AML-193 (cell line): ENCODE measurements at places on chromosomes 7 and 10.

DNA sequence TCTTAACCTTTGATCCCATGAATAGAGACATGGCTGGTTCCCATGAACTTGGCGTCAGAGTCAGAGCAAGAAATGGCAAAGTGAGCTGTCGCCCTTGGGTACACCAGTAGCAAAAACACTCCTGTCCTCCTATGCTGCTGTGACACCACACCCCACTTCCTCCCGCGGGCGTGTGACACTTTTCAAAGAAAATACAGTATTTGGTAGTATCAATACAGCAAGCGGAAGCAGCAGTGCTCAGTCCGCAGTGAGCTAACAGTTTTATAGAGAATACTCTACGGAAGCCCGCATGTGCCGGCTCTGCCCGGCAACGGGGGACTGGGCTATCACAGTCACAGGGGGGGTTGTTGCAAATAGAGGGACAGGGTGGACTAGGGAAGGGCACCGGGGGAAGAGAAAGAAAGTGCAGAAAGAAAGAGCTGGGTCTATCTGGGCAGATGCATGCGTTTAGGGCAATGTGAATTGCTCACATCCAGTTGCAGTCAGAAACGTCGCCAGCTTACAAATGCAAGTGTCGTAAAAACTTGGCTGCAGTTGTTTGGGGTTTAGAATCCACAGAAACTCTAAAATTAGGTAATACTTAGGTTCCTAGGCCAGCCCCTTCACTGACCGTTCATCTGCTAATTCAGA lies 49.8 kb downstream of the PRKCQ start:
- DNase-seq, result no peak

GRCh38 chr10:6274484-6274883 lies 71.8 kb downstream of the PFKFB3 start:
- DNase-seq, result no peak

DNA sequence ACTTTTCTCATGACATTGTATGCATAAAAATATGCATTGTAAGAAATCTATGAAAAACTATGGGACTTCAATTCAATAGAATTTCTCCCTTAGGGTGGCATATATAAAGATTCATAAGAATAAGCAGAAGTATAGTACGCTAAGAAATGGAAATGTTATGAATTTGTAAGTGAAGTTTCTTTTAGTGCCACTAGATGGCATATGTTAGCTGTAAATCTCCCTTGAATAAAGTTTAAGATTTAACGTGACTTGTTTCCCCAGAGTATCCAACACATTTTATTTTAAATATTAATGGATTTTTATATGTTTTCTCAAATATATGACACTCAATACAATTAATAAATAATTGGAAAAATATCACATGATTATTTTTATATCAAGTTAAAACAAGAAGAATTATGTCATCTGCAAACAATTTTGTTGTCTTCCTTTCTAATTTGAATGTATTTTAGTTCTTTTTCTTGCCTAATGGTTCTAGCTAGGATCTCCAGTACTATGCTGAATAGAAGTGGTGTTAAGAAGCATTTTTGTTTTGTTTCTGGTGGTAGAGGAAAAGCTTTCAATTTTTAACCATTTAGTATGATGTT lies 287.2 kb downstream of the HGF start:
- peak; percentile 46 for DNase-seq

DNA sequence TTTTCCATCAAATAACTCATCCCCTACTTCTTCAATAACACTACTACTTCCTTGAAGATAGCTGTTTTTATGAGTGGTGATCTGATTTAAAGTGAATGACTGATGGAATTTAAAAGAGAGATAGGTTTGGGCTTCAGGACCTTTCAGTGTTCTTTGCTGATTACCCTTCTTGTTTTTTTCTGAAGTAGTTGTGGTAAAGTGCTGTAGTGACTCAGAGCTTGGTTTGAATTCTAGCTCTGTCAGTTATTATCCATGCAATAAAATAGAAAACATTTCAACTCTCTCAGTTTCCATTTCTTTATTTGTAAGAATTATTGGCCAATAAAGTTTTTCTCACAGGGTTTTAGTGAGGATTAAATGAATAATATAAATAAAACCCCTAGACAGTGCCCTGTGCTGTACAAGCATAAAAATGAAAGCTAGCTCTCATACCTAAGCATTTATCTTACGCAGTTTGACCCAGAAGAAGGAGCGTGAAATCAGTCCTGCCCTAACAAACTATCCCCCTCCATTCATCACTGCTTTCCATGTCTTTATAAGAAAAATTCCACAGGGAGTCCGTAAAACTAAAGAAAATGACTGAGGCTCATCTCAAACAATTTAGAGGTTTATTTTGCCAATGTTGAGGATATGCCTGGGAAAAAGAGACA lies 25.1 kb upstream of the AKAP9 start:
- DNase-seq, result no peak

- DNase-seq, result no peak
These were observed 25.0 kb downstream of the YKT6 start for GRCh38 chr7:44225566-44226395.

DNA sequence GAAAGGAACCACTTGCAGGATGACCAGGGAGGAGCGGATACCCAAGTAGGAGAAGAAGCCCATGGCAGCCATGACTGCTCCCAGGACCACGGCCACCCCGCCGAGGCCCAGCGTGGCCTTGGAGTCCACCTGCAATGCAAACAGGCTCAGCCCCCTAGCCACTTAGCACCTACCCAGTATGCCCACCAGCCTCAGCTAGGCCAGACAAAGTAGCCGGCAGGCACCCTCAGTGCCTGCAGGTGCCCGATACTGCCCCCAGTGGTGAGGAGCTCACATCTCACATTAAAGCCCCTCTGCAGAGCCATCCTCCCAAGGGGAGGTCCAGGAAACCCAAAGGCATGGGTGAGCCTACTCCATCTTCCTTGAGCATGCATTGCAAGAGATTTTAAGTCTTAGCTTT lies 6.6 kb downstream of the NPC1L1 start:
- DNase-seq, result peak; percentile 30

DNA sequence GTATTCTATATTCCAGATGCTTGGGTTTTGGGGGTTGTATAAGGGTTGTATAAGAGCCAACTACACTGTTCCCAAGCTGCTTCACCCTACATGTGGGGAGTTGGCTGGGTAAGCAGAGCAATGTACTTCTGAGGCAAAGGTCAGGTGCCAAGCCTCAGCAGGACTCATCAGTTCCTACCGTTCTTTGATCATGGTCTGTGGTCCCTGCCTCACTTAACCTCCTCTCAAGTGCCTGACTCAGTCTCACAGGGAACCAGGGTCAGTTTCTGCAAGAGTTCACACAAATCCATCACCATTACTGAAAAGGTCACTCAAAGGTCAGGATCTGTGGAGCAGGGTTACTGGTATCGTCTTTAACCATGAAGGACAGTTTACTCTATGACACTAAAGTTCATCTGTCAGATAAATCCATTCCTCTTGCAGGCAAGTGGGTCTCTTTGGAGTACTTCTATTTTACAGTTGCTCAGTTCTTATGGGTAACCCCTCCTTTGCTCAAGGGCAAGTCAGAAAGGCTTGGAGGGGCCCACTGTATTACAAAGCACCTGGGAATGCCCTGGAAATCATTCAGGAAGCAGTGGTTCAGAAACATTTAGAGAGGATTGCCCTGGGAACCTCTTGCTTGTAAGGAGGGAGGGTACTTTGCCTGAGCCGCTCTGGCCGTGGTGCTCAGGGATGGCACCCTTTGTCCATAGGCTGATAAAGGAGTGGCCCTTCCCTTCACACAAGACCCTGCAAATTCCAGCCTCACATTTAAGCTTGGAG lies 184.3 kb upstream of the CDCA7L start:
- DNase-seq, result no peak

GRCh38 chr10:3231951-3232730 lies 59.6 kb upstream of the PITRM1 start:
- DNase-seq, result no peak

GRCh38 chr10:131532291-131532690 lies 220.8 kb upstream of the TCERG1L start:
- DNase-seq, result no peak

DNA sequence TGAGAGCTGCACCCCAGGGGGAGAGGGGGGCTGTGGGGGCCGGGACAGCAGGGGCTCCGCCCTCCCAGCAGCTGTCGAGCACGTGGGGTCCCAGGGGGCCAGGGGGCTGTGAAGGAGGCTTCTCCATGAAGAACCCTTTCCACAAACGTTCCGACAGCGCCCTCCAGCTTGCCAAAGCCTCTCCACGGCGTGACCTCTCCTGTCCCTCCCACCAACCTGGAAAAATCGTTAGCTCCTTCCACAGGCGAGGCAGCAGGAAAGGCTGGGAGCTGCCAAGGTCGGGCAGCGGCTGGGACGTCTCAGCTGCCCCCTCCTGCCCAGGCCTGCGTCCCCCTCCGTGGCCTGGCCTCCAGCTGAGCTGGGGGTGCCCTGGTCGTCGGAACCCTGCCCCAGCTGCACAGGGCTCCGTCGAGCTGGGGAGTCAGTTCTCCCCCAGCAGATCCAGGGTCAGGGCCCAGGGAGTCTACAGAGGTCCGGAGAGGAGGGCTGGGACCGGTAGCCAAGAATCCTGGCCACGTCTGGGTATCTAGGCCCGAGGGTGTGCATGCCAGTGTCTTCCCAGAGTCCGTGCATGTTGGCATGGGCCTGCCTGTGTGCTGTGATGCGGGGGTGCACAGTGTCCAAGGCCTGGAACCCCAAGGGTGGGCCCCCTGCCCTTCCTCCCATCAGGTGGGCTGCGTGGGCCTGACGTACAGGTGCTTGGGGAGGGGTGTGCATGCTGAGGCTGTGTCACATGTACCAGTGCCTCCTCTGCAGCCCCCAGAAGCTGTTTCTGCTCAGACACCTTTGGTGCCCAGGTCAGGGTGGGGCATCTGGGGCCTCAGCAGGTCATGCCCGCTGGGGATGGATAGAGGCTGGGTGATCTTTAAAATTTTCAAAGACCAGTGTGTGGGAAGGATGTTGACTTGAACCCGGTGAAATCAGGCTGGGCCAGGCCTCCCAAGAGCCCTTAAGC lies 66.5 kb downstream of the UNCX start:
- no peak for DNase-seq

DNA sequence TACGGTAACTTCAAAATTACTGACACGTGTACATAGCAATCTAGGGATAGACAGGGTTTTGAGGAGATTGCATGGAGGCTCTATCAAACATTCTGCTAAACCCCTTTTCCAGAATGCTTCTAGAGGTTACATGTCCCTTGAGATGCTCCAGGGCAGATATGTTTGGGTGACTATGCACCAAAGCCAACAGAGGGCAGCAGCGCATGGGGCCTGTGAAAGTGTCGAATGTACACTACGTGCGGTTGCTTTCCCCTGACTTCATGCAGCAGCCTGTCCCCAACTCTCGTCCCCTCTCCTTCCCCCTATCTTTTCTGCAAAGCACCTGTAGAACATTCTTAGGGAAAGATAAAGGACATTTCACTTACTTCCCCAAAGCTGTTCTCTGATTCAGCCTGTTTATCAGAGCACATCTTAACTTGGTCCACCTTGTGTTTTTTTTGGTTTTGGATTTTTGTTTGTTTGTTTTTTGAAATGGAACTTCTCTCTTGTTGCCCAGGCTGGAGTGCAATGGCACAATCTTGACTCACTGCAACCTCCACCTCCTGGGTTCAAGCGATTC lies 90.2 kb downstream of the UBE3C start:
- peak; percentile 24 for DNase-seq

DNA sequence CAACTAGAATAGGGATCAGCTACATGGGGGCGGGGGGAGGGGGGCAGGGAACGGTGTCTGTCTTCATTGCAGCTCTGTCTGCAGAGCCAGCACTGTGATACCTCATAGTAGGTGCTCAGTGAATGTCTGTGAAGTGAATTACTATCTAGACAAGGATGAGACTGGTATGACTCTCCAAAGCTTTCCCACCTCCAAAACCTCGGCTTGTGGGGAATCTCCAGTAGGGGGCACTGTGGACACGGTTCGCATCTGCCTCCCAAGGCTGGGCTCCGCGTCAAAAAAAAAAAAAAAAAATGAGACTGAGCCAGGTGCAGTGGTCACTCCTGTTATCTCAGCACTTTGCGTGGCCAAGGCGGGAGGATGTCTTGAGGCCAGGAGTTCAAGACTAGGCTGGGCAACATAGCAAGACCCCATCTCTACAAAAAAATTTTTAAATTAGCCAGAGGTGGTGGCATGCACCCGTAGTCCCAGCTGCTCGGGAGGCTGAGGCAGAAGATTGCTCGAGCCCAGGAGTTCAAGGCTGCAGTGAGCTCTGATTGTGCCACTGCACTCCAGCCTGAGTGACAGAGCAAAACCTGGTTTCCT lies 9.6 kb downstream of the TRIM56 start:
- peak; percentile 43 for DNase-seq

GRCh38 chr10:92119340-92119739 lies 171.5 kb downstream of the CPEB3 start:
- no peak for DNase-seq

DNA sequence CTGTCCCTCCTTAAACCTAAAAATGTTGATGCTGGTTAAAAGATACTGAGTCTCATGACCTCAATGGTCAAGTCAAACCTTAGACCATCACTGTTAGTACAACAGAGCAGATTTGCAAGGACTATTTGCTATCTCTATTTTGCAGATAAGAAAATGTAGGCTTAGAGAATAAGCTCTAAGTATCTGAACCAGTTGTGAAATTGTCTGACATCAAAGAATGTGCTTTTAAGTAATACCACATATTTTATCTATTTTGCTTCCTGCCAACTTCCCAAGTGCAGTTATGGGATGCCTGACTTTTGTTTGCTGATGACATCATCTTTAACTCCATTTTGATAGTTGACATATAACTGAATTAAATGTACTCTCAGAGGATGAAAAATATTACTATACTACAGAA lies 83.6 kb upstream of the TMEM106B start:
- no peak for DNase-seq

- no peak for DNase-seq
These were observed 32.4 kb downstream of the NEURL1 start for GRCh38 chr10:103525901-103526300.

DNA sequence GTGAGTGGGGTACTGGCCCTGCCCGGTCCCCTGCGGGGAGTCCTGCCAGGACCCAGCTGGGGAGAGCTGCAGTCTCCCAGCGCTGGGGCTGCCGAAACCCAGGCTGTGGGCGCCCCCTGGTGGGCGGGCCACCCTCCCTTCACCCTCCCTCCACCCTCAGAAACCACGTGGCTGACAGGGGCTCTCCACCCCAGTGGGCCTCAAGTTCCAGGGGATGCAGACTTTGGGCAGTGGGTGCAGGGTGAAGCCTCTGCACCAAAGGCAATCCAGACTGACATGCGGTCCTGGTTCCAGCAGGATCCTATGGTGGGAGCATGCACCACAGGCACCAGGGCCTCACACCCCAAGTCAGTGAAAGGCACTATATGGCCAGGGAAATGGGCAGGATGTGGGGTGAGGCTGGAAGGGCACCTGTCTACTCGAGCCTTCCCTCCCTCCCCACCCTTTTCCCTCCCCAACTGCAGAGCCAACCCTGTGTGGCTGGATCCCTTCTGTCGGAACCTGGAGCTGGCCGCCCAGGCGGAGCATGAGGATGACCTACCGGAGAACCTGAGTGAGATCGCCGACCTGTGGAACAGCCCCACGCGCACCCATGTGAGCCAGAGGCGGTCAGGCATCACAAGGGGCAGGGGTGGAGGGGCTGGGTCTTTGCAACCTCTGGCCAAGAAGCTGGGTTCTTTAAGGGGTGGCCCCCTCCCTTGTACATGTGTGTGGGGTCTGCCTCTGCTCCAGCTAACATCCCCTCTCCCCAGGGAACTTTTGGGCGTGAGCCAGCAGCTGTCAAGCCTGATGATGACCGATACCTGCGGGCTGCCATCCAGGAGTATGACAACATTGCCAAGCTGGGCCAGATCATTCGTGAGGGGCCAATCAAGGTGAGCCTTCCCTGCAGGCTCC lies 38.8 kb downstream of the PSAP start:
- DNase-seq, result peak; percentile 46

- no peak for DNase-seq
These were observed 36.4 kb downstream of the JAKMIP3 start for GRCh38 chr10:132102071-132102716.
